Fibroblast of skin of back (primary cell): ENCODE measurements at places on chromosomes 11 and 22.
A peak's percentile ranks its signal among the peaks of the same experiment; 100 is the strongest.

DNA sequence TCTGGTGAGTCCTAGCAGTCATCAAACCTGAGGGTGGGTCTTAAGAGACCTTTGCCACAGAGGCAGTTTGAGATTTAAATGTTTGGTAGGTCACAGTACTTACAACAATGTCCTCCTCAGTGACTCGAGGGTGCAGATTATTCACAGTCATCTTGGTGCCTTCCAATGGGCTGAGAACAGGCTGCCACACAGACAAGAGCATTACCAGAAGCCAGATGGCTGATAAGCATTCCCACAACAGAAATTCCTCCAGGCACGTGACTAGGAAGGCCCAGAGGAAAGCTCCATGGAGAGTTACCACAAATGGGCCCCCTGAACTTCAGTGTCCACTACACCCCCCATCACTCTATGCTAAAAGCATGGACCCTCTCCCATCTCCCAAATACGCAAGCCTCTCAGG lies 19.2 kb downstream of the POLDIP3 start:
- no peak for DNase-seq

GRCh38 chr11:60899046-60899936 lies 7.1 kb downstream of the PRPF19 start:
- peak; percentile 66 for DNase-seq

DNA sequence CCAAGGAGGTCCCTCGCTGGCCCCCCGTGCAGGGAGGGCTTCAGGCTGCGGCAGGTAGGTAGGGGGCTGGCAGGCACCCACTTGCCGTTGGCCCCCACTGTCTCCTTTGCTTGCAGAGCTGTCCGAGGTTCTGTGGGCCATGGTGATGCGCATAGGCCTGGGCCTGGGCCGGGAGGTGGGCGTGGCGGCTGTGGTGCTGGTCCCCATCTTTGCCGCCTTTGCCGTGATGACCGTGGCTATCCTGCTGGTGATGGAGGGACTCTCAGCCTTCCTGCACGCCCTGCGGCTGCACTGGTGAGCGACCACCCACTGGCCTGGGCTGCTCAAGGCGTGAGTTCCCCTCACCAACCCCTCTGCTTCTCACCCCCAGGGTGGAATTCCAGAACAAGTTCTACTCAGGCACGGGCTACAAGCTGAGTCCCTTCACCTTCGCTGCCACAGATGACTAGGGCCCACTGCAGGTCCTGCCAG lies 11.6 kb downstream of the TCIRG1 start:
- DNase-seq, result no peak

- no peak for DNase-seq
Measured at GRCh38 chr11:126570489-126570888, 215.0 kb downstream of the ST3GAL4 start.

GRCh38 chr11:113331441-113331840 lies 17.1 kb downstream of the TTC12 start:
- no peak for DNase-seq

- peak; percentile 78 for DNase-seq
Measured at GRCh38 chr11:11836676-11837231, 5.0 kb upstream of the USP47 start.
